ENCODE measurements at places on chromosomes 13 and 19.
A peak's percentile ranks its signal among the peaks of the same experiment; 100 is the strongest.

DNA sequence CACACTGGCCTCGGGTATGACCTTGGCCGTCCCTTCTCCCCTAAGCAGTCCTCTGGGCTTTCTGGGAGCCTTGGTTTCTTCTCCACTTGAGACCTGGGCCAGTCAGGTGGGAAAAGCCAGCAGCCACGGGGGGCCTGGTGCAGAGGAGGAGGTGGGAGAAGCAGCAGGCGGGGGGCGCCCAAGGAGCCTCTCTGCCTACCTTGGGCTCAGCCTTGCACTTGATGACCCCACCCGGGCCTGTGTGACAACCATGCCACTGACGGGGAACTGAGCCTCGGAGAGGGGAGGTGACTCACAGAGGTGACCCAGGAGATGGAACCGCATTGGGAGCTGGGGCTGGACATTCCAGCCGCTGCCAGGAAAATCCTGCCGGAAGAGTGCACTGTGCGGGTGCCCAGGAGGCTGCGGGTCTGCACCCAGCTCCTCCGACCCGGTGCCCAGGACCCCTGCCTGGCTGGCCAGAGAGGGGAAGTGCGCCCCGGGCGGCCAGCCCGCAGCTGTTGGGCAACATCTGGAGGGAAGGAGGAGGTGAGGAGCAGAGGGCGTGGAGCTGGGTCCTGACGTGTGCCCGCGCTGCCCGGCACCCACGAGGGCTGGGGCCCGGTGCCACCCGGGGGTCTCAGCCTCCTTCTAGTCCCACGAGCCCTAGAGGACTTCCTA lies 23.4 kb upstream of the SLC7A10 start:
- no peak for DNase-seq

GRCh38 chr19:23366437-23366836 lies 28.8 kb downstream of the ZNF91 start:
- no peak for DNase-seq

- DNase-seq, result peak; percentile 3
These were observed at the start of gene ZFP28 for GRCh38 chr19:56538761-56539263. ZFP28 (plus strand) TSS chr19:56538948; CDS start chr19:56539019, 71 bp downstream.

- DNase-seq, result no peak
These were observed 34.4 kb upstream of the OXGR1 start for GRCh38 chr13:97028441-97029299.

Measured in GM04503 (cell line).